ENCODE measurements at places on chromosomes 1 and 21.

DNA sequence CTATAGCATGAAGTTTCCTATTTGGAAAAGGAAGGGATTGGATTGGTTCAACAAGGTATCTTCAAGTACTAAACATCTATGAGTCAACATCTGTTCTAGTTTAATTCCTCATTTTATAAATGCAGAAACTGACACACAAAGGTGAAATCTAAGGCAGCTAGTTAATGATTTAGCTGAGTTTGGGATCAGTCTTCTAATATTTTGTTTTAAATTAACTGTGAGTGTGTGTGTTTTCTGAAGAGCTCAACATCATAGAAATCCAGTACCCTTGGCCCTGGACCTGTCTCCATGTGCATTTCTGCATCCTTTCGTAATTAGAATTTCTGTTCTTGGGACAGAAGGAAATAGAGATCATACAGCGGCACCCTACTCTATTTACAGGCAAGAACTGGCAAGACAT lies 105.9 kb downstream of the RGS2 start:
- no peak for DNase-seq

- no peak for DNase-seq
These were observed 19.3 kb upstream of the PTPRC start for GRCh38 chr1:198619375-198620140.

DNA sequence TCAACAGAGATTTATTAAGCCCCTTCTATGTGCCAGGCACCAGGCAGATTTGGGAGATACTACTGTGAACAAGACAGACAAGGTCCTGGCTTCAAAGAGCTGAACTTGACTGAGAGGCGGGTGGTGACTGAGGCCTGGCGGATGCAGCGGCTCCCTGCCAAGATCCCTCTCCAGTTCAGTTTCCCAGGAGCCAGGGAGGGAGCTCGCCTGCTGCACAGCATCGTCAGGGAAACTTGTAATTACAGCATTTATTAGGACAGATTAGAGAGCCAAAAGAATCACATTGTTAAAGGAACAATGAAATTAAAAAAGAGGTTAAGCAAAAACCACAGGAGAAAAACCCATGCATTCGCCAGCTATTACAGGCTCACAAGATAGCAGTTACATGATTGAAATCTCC lies 55.3 kb downstream of the ETS2 start:
- DNase-seq = no peak

- no peak for DNase-seq
These were observed 7.7 kb downstream of the IFI6 start for GRCh38 chr1:27664291-27664690.

- DNase-seq = no peak
These were observed 120.6 kb upstream of the KCNJ15 start for GRCh38 chr21:38136201-38136600.

DNA sequence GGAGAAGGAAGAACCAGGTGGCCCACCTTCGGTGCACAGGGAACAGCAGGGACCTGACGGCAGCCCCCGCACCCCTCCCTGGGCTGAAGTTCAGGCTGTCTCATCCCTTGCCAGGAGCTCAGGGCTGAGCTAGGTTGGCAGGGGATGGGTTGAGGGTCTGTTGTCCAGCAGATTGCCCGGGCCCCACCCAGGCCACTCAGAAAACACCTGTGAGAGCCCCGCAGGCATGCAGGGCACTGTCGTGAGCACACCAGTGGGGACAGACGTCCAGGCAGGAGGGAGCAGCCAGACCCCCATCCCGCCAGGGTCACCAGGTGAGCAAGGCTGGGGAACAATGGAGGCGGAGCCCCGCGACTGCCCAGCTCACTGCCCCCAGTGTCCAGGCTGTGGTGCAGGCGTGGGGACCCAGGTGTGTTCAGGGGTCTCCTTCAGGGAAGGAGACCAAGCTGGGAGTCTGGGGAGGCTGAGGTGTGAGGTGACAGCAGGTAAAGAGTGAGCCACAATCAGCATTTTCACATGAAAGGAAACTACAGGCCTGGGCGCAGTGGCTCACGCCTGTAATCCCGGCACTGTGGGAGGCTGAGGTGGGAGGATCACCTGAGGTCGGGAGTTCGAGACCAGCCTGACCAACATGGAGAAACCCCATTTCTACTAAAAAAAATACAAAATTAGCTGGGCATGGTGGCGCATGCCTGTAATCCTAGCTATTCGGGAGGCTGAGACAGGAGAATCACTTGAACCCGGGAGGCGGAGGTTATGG lies 9.4 kb upstream of the SAMD11 start:
- DNase-seq = no peak
